ENCODE measurements at places on chromosomes 7 and 10. TPM values are rescaled to one million over a fixed set of nuclear protein-coding genes. Genes with fewer than 3 reads are reported as not detected.

The PAPSS2 gene
- total RNA-seq, result 16.6 TPM

The CHN2 gene
- total RNA-seq, result not detected

The IKZF1 gene
- total RNA-seq, result not detected

The AZGP1 gene
- total RNA-seq, result not detected

The STX1A gene
- total RNA-seq, result 51.6 TPM

The CRHR2 gene
- not detected for total RNA-seq

The FGFR2 gene
- not detected for total RNA-seq

The SLC18A3 gene
- total RNA-seq, result not detected

The LBX1 gene
- not detected for total RNA-seq

The RSPH10B2 gene
- not detected for total RNA-seq

The AGAP5 gene
- total RNA-seq, result 1.6 TPM

The FKBP9 gene
- total RNA-seq, result 43.4 TPM

The MACC1 gene
- not detected for total RNA-seq

The HOXA5 gene
- total RNA-seq, result 1.9 TPM

The GNGT1 gene
- total RNA-seq, result not detected

The POLR2J3 gene
- total RNA-seq, result 20.6 TPM

The PAX4 gene
- total RNA-seq, result not detected

The SPDYE9 gene
- not detected for total RNA-seq

The FAM180A gene
- not detected for total RNA-seq

The NUP205 gene
- 122 TPM for total RNA-seq

The FZD1 gene
- 6.2 TPM for total RNA-seq

The PYROXD2 gene
- total RNA-seq, result 3.8 TPM

The NUDT5 gene
- total RNA-seq, result 139 TPM

The CDNF gene
- 0.77 TPM for total RNA-seq

The WDFY4 gene
- 0.67 TPM for total RNA-seq

The GJC3 gene
- 0.11 TPM for total RNA-seq

The CCDC172 gene
- not detected for total RNA-seq

The SYNPO2L gene
- total RNA-seq, result 0.11 TPM

The CROT gene
- 4.8 TPM for total RNA-seq

The CYP2C9 gene
- not detected for total RNA-seq

The GDF2 gene
- not detected for total RNA-seq

The SMIM30 gene
- 76.2 TPM for total RNA-seq

The PRPF18 gene
- 31.9 TPM for total RNA-seq

The SLC35B4 gene
- total RNA-seq, result 28.3 TPM

The BAMBI gene
- 5.2 TPM for total RNA-seq

The CNPY1 gene
- not detected for total RNA-seq

The DYDC2 gene
- total RNA-seq, result 0.53 TPM

The MRC1 gene
- total RNA-seq, result 0.03 TPM

The PNLIP gene
- not detected for total RNA-seq

The SUFU gene
- total RNA-seq, result 9.7 TPM
